T-cell (primary cell): ENCODE measurements at places on chromosomes 2 and 18.

DNA sequence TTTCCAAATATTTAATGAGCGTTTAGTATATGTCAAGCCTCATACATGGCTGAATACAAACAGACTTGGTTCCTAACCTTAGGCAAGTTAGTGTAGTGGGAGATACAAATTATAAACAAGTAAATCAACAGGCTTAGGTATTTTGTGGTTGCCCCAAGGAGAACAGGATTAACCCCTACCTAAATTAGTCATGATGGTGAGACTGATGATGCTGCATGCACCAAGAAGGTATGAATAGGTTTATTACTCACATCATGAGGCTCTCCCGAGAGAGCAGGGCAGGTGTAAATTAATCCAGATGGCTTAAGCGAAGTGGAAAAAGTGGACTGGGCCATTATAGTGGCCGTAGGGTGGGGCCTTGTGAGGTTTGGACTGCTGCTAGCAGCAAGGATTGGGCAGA, 118.1 kb upstream of the GCFC2 start:
- no peak for DNase-seq

GRCh38 chr2:133293544-133294353, 274.5 kb downstream of the NCKAP5 start:
- no peak for DNase-seq

DNA sequence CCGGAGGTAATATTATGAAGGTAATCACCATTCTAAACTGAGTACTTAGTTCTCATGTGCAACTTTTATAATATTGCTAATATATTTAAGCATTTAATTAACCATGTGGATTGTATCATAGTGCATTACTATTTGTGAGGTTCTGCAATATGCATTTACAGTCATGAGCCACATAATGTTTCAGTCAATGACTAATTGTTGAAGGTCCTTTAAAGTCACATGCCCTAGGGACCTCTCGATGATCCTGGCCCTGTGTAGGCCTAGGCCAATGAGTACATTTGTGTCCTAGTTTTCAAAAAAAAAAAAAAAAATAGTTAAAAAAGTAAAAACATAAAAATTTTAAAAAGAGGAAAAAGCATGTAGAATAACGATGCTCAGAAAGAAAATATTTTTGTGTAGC, 298.0 kb downstream of the DSEL start:
- no peak for DNase-seq

- DNase-seq, result no peak
Measured at GRCh38 chr2:217000406-217000805, 140.5 kb upstream of the TNP1 start.

GRCh38 chr2:98912221-98912851, 23.7 kb downstream of the CRACDL start:
- DNase-seq, result no peak

DNA sequence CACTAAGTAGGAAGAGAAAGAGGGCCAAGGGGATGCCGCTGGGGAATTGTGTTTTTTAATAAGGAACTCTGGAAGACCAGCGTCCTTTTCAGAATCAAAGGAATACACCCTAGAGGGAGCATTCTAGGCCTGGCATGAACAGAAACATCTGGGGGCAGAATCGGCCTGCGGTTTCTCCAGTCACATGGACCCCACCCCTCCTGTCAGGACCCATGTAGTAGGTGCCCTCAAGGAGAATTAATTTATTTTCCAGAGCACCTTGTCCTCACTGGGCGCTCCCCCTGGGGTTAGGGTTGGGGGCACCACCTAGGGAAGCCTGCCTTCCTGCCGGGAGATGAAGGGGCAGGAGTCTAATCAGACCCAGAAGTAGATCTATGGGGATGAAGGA, 44.2 kb downstream of the TMEM37 start:
- DNase-seq, result no peak

DNA sequence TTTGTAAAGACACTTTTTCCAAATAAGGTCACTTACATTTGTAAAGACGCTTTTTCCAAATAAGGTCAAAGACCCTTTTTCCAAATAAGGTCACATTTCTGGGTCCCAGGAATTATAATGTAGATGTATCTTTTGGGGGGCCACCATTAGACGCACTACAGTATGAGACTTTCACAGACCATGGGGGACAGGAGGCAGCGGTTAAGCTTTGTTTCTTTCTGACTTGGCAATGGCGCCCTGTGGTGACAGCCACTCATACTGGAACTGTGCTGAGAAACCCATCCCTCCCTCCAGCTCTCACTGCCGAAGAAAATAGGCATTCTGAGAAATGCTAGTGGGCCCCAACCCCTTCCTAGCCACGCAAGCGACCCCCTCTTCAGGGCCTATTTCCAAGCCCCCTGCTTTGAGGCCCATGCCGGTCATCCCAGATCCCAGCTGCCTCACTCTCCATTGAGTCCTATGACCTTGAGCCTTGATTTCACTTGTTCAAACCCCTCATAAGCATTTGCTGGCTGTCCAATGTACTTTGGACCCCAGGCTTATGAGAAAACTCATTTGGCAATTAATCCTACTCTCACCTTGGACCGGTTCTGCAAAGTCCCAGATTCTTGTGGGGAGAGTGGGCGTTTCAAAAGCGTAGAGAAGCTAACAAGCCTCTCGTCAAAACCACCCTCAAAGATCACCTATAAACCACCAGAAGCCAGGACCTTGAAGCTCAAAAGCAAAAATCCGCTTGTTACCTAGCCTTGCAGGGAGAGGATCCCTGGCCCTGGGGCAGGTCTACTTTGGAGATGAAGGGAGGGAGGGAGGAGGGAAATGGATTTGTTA, 11.3 kb upstream of the SPATA3 start:
- no peak for DNase-seq

- no peak for DNase-seq
Measured at GRCh38 chr2:50712569-50712968, 319.4 kb downstream of the NRXN1 start.

- no peak for DNase-seq
Measured at GRCh38 chr2:85324639-85325465, 2.9 kb downstream of the TGOLN2 start.
